Stimulated activated CD4-positive, alpha-beta T cell treated with anti-CD3 and anti-CD28 coated beads, TNF-alpha, amount 100 ng/mL, for 24 hours (primary cell): ENCODE measurements at places on chromosomes 12 and 14.

DNA sequence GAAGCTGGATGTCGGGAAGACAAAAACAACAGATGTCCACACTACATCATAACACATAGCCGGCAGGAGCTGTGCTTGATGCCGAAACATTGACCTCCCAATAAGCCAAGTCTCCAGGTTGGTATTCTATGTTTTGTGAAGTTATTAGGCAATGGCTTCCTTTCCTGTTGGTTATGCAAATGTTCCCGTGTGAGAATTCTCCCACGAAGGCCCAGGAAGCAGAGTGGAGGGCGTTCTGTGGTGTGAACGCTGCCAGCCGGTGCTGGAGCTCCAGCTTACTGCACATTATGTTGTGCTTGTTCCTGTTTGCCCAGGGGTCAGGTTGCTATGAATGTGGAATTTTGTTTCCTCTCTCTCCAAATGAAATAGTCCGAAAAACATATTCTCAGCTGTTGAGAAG, 156.4 kb upstream of the HMGA2 start:
- DNase-seq = no peak

- no peak for DNase-seq
These were observed 201.1 kb downstream of the ITPR2 start for GRCh38 chr12:26631846-26632245.

DNA sequence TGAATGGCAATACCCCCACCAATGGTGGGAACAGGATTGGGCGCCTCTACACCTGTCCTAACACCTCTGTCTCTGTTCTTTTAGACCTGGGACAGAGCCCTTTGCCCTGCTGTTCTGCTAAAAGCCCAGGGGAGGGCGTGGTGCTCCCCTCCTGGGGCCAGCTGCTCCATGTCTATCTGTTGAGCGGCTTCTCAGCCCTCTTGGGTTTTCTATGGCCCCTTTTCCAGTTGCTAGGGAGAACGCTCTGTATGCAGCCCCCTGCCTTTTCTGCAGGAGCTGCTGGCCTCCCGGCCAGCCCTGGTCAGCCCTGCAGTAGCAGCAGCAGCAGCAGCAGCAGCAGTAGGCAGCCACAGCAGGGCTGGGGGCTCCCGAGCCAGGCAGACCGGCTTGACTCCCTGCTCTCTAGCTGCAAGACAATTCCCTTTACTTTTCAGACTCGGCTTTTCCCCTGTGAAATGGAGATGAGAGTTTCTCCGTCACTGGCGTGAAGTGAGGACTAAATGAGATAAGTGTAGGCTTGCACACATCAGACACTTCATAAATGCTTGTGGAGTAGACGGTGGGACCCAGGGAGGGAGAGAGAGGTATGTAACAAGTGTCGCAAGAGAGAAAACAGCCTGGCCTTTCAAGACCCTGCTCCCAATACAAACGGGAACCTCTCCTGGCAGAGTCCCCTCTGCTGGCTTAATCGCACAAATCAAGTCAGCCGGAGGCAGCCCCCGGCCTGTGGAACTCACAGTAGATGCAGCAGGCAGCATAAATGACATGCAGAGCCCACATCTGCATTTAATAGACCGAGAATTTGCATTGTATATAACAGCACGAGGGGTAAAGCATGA, 1.0 kb downstream of the RTL1 start:
- DNase-seq = no peak

GRCh38 chr12:3202734-3203446, 125.7 kb downstream of the TSPAN9 start:
- DNase-seq = peak; percentile 70
